CD4-positive, CD25-positive, alpha-beta regulatory T cell (primary cell): ENCODE measurements at places on chromosomes 5 and 9. TPM values are rescaled to one million over a fixed set of nuclear protein-coding genes. Genes with fewer than 3 reads are reported as not detected.
A peak's percentile ranks its signal among the peaks of the same experiment; 100 is the strongest.

DNA sequence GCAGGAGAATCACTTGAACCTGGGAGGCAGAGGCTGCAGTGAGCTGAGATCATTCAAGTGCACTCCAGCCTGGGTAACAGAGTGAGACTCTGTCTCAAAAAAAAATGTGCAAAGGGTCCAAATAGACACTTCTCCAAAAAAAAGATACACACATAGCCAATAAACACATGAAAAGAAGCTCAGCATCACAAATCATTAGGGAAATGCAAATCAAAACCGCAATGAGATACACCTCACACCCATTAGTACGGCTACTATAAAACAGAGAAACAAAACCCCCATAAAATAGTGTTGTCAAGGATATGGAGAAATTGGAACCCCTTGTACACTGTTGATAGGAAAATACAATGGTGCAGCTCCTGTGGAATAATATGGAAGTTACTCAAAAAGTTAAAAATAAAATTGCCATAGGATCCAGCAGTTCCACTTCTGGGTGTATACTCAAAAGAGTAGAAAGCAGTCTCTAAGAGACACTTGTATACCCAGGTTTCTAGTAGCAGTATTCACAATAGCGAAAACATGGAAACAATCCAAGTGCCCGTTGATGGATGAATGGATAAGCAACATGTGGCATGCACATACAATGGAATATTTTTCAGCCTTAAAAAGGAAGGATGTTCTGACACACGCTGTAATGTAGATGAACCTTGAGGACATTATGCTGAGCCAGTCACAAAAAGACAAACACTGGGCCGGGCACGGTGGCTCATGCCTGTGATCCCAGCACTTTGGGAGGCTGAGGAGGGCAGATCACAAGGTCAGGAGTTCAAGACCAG, 57.2 kb upstream of the PPARGC1B start:
- H3K27ac ChIP-seq, result no peak overlapping the region
- no peaks in the 10 kb centered on the region for H3K36me3 ChIP-seq
- DNase-seq, result no peak
- H3K4me3 ChIP-seq, result no peak overlapping the region
- no peaks in the 10 kb centered on the region for H3K4me1 ChIP-seq
- H3K27me3 ChIP-seq, result no peaks in the 10 kb centered on the region

- H3K27me3 ChIP-seq, result no peaks in the 10 kb centered on the region
- DNase-seq, result peak; percentile 43
- H3K4me1 ChIP-seq, result peaks cover 61% of the 10 kb centered on the region
- H3K27ac ChIP-seq, result peak overlapping the region; percentile 96
- no peaks in the 10 kb centered on the region for H3K36me3 ChIP-seq
- peak overlapping the region; percentile 72 for H3K4me3 ChIP-seq
Measured at GRCh38 chr5:40409601-40410000, 270.1 kb upstream of the PTGER4 start.

- H3K4me3 ChIP-seq, result no peak overlapping the region
- H3K27me3 ChIP-seq, result no peaks in the 10 kb centered on the region
- DNase-seq, result no peak
- H3K36me3 ChIP-seq, result peaks cover 15% of the 10 kb centered on the region
- no peaks in the 10 kb centered on the region for H3K4me1 ChIP-seq
Measured at GRCh38 chr5:80468131-80468530, 19.8 kb upstream of the FAM151B start.

Gene FLT4
- total RNA-seq, result 2.4 TPM
